ENCODE measurements at places on chromosomes 6 and 20.

- DNase-seq, result no peak
These were observed 5.4 kb downstream of the FBXO30 start for GRCh38 chr6:145809211-145809610.

- DNase-seq, result no peak
These were observed 192.4 kb downstream of the SLC24A3 start for GRCh38 chr20:19404826-19405225.

DNA sequence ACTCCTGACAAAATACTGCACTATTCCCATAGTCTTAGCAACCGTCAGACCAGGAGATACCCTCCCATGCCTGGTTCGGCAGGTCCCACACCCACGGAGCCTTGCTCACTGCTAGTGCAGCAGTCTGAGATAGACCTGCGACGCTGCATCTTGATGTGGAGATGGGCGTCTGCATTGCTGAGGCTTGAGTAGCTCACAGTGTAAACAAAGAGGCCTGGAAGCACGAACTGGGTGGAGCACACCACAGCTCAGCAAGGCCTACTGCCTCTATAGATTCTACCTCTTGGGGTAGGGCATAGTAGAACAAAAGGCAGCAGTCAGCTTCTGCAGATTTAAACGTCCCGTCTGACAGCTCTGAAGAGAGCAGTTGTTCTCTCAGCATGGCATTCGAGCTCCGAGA lies 25.4 kb downstream of the TMEM244 start:
- no peak for DNase-seq

GRCh38 chr6:145036848-145037567 lies 698.3 kb downstream of the EPM2A start:
- DNase-seq, result no peak

GRCh38 chr20:5465604-5465927 lies 148.8 kb upstream of the PROKR2 start:
- no peak for DNase-seq

GRCh38 chr20:42097741-42098140 lies 479.6 kb upstream of the CHD6 start:
- no peak for DNase-seq
